ENCODE measurements at places on chromosomes 12 and 14.

DNA sequence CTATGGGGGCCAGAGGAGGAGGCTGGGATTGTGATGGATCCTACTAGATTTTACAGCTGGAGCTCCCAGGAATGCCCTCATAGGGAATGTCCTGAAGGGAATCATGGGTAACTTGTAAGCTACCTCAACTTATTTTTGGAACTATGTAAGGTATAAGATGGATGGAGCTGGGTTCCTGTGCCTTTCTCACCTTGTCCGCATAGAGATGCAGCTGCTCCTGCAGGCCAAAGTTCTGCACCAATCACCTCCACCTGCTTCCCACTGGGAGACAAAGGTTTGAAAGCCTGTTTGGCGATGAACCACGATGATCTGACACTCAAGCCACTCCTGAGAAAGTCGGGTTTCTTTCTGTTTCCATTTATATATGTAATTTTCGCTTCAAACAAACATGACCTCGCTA, 648 bp upstream of the AKAP5 start:
- no peak for DNase-seq

DNA sequence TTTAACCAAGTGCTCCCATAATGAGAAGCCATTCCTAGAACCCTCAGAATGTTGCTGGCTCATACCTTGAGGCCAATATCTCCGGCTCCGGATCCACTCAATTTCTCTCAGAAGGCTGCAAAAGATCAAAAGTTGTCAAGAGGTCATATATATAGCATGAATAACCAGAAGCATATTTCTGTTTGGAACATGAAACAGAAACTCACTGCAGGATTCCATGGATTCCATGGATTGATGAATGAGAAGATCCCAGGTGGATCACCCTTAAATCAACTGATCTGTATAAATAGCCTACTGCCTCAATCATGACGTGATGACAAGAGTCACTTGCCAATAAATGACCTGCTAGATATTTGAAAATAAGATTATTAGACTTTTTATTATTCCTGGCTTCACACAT, 3.3 kb upstream of the NT5DC3 start:
- no peak for DNase-seq

DNA sequence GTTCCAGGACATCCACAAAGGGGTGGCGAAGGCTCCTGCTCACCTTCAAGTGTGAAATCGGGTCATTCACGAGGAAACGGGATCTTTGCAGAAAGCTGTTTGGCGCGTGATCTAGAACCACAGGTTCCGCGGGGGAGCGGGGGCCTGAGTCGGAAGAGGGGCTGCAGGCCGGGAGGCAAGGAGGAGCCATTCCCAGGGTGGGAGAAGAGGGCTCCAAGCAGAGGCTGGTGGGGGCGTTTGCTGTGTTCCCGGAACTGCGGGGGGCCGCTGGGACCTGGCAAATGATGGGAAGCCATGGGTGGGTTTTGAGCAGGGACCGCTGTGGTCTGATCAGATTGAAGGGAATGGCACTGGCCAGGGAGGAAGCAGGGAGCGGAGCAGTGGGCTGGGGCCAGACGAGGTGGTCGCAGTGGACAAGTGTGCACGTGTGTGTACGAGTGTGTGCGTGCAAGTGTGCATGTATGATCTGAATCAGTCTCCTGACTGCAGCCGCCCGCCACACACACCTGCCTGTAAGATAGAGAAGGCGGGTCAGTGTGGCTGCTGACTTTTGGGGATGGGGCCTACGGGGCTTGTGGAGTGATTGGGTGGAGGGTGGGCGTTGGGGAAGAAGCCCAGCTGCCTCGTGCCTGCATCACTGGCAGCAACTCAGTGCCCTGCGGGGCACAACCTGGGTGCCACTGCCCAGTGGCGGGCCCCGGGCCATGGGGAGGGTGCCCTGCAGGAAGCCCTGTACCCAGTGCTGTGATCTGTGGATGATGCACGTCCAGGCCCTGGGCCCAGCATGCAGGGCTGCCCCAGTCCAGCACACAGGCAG, 141.9 kb downstream of the KIF26A start:
- no peak for DNase-seq

GRCh38 chr14:104691546-104692260, 2.3 kb downstream of the INF2 start:
- no peak for DNase-seq
